ENCODE measurements at places on chromosomes 11 and 22.

DNA sequence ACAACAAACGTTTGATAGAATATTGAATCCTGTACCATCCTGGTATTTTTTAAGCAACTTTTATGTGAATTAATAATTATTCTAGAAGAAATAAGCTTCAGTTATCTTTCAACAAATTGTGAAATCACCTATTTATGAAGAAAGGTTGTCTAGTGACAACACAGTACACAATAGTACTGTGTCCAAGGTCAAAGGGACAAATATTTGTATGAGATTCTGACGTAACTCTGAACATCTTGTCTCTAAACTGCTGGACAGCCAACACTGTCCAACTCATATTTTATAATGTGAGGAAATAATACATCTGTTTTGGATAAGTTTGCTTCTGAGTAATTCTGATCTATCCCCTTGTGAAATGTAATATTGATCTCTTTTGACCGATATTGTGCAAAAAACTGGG lies 18.9 kb downstream of the CASP5 start:
- no peak for DNase-seq

DNA sequence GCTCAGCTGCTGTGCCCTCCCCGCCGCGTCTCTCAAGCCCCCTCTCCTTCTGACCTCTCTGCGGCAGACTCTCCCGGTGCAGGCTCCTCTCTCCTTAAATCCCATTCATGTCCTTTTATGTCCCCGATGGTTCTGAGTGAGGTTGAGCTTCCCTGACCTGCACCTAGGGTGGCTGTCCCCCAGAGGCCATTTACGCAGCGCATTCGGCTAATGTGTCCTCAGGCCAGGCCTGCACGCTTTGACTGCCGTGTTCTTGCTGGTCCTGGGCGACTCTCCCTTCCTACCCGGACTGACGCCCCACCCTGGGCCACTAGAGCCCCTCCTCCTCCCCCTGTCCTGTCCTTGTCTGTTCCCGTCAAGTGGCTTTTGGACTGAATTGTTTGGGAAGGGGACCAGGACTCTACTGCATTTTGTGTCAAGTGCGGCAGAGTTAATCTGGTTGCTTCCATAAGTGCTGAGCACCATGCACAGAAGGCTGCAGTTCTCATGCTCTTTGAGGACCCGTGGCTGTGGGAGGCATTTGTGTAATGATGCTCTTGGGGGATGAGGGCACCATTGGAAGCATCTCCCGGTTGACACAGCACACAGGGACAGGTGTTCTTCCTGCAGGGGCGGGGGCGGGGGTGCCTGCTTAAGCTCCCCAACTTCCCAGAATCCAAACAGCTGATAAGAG lies 37.1 kb downstream of the IGHMBP2 start:
- no peak for DNase-seq

DNA sequence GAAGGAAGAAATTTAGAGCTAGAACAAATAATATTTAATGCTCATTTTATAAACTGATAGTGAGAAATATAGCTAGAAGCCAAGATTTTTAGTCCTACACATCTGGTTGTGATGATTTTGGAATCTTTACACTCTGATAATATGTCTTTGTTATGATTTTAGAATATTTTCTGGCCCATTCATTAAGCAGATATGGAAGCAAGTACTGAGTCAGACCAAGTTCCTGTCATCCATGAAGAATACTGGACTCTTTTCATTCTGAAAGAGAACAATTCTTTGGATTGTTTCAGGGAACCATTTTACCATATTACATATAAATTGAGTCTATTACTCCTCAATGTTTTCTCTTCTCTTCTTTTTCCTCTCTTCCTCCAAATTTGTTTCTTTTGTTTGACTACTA lies 227.4 kb downstream of the TMEM135 start:
- DNase-seq, result no peak

DNA sequence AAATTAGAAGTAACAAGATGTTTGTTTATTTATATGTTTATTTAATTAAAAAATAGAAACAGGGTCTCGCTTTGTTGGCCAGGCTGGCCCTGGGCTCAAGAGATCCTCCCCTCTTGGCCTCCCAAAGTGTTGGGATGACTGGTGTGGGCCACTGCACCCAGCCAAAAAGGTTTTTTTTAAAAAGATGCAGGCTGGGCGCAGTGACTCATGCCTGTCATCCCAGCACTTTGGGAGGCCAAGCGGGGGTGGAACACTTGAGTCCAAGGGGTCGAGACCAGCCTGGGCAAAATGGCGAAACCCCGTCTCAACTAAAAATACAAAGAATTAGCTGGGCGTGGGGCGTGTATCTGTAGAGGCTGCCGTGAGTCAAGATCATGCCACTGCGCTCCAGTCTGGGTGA lies 13.4 kb downstream of the DRD4 start:
- DNase-seq, result no peak

- no peak for DNase-seq
Measured at GRCh38 chr11:27592098-27592780, 85.7 kb upstream of the LIN7C start.

GRCh38 chr11:19093976-19094375 lies 23.0 kb upstream of the ZDHHC13 start:
- no peak for DNase-seq

GRCh38 chr22:36935313-36935610 lies 21.8 kb downstream of the CSF2RB start:
- no peak for DNase-seq

GRCh38 chr11:94656968-94657367 lies 89.8 kb downstream of the PIWIL4 start:
- no peak for DNase-seq

GRCh38 chr11:63603180-63603518 lies 11.1 kb downstream of the PLAAT3 start:
- DNase-seq, result no peak

DNA sequence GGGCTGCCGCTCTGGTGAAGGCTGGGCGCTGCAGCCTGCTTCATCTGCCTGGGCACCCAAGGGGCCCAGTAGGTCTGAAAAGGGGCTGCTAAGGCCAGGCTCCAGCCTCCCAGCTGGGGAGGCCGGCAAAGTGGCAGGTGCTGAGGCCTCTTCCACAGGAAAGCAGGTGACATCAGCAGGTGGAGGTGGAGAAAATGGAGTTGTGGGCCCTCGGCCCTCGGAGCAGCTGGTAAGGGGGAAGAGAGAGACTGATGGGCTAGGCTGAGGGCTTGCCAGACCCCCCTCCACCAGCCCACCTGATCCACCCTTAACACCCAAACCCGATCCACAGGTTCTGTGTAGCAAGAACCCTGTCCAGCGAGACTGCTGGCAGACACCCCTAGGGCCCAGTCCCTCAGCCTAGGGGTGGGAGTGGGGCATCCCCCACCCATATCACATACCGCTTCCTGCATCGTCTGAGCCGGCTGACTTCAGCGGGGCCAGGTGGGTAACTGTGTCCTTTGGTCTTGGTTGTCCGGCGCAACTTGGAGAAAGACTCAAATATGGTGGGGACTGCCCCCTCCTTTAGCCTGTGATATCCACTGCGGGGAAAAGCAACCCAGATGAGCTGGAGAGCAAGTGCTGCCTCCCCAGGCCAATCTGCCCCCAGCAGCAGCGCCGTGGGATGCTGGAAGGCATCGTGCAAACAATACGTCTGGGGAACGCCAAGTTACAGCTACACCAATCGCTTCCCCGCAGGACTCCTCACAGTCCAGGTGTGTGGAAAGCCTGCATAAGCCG lies 1.5 kb downstream of the THAP7 start:
- no peak for DNase-seq

GRCh38 chr11:77776455-77776854 lies 44.1 kb downstream of the RSF1 start:
- DNase-seq, result no peak

- no peak for DNase-seq
Measured at GRCh38 chr11:28566339-28567089, 458.3 kb downstream of the METTL15 start.

- no peak for DNase-seq
Measured at GRCh38 chr22:32413719-32414118, 1.7 kb upstream of the RTCB start.

GRCh38 chr11:121508449-121508848 lies 55.7 kb upstream of the SORL1-AS1 start:
- DNase-seq, result no peak

GRCh38 chr11:57156928-57157327 lies 24.8 kb upstream of the LRRC55 start:
- DNase-seq, result no peak

GRCh38 chr22:43860126-43860525 lies 2.2 kb downstream of the SULT4A1 start:
- DNase-seq, result no peak

GRCh38 chr11:29019960-29020683 lies 911.9 kb downstream of the METTL15 start:
- no peak for DNase-seq

- DNase-seq, result no peak
Measured at GRCh38 chr11:35629914-35630313, 11.7 kb downstream of the FJX1 start.

DNA sequence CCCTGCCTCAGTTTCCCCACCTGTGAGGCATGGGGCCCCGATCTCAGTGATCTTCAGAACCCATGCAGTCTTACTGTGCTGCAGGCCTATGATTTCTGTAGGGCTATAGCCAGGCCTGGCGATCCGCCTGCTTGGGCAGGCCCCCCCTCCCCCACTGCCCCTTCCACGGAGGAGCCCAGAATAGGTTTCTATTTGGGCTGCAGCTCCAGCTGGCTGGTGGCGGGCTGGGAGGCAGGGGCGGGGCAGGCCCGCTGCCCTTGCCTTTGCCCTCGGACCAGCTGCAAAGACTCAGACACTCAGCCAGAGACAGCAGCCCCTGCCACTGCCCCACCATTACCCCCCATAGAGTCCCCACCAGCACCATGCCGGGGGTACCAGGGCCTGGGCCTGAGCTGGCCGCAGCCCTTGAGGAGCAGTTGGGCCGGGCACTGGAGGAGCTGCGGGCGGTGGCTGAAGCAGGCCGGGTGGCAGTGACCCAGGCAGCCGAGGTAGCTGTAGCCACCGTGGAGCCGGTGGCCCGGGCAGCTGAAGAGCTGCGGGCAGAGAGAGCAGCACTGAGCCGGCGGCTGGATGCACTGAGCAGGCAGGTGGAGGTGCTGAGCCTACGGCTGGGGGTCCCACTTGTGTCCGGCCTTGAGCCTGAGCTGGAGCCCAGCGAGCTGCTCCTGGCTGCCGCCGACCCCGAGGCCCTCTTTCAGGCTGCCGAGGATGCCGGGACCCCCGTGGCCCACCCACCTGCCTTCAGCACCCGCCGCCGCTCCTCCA lies 12.2 kb downstream of the SMTN start:
- no peak for DNase-seq

DNA sequence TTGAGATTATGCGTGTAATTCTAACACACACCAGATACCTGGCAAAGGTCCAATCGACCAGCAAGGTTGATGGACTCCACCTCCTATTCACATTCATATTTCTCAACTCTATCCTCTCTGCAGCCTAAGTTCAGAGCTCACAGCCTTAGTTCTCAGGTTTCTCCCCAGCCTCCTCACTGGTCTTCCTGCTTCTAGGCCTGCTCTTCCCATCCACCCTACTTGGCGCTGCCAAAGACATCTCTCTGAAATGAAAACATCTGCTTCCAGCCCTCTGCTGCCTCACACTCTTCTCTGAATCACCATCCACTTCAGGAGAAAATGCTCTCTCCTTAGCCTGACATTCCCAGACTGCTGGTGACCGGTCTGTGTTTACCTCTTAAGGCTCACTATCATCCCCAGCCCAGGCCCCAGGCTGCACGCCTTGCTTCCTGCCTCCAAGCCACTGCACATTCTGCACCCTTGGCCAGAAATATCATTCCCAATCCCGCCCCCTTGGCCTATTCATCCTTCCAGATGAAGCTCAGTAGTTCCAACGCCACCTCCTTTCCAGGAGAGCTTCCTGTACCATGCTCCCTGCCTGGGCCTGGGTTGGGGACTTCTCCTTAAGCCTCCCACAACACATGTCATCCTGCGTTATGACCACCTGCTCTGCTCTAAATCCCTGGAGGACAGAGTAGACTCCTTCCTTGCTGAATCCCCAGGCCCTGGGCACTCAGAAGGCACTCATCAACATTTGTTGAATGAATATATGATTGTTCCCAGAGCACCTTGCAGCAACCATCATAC lies 3.5 kb downstream of the ARRB1 start:
- DNase-seq, result no peak

DNA sequence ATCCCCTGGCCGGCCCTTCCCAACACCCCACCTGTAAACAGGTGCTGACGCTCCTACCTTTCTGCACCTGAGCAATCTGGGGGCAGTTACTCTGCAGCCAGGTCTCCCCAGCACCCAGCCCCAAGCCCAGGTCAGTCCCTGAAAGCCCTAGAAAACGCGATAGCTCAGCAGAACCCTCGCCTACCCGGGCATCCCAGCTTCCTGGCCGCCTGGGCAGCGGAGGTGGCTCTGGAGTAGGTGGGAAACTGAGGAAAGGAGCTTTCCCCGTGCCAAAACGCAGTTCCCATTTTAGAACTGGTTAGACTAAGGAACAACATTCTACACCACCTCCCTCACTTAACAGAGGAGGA lies 445 bp downstream of the SYTL2 start:
- peak; percentile 18 for DNase-seq

- DNase-seq, result no peak
Measured at GRCh38 chr11:112942966-112943643, 18.1 kb upstream of the NCAM1 start.

DNA sequence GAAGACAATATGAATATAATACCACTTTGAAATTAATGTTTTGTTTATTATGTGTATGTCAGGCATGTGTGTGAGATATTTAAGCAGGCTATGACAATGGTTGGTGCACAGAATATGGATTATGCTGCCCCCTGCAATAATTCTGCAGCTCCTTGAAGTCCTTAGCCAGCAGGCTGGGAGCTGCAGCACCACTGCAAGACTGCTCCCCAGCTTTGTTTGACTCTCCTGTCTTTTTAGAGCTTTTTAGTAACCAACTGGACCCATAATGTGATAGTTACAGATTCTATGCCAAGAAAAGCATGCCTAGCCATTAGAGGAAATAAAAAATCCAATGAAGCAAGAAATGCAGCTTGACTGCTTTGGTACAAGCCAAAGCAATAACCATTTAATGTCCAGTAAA lies 535.1 kb downstream of the TMEM135 start:
- DNase-seq, result no peak

DNA sequence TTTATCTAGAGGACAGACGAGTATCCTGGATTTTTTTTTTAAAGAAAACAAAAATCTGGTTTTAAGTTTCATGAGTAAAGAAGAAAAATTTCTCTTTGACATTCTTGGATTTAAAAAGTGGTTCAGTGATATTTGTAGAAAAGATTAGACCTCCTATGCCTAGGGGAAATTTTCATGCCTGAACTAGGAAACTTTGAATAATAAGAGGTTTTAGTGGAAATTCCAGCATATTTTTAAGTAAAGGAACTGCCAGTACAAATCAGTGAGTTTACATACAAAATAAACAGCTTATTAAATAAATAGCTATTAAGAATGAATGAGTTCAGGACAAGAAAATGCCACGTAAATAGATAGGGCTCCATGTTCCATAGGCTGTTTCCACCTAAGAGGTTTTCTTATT lies 17.5 kb downstream of the JAM3 start:
- DNase-seq, result no peak

GRCh38 chr11:79419120-79419519 lies 21.7 kb downstream of the TENM4 start:
- no peak for DNase-seq

DNA sequence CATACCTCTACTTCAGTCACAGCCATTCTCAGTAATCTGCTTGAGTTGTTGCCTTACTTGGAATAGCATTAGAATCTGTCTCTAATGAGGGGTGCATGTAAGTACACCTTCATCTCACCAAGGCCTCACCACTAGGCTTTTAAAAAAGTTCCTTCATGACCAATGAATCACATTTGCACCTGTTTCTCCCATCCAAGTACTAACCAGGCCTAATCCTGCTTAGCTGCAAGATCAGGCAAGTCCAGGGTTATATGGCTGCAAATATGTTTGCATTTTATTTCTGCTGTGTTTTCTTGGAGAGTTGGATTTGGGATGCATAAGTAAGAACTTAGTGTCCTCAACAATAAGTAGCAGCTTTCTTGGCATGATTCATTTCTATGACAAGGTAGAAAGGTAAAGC lies 66.9 kb downstream of the BBOX1 start:
- DNase-seq, result no peak

Measured in central memory CD8-positive, alpha-beta T cell (primary cell).